GM12891 (cell line): ENCODE measurements at places on chromosomes 5 and 9.

- DNase-seq: no peak
Measured at GRCh38 chr5:96297290-96297689, 135.8 kb downstream of the PCSK1 start.

- no peak for DNase-seq
Measured at GRCh38 chr5:10478436-10478835, 36.8 kb downstream of the ROPN1L start.

DNA sequence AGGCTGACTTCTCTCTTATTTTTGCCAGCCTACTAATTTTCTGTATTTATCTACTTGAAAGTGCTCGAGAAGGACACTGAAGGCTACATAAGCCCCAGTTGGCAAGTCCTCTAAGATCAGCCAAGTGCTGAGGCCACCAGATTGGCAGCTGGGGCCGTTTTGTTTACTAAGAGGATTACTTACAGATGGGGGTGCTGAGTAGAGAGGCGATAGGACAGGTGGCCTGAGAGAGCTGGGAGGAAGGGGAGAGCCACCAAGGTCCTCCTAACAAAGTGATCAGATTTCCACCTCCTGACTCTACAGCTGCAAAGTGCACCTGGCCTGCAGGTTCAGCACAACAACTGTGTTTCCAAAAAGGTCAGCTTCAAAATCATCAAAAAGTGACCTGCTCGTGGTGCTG, 32.9 kb downstream of the FRMD3 start:
- DNase-seq: no peak

GRCh38 chr5:37886242-37886905, 46.5 kb upstream of the GDNF start:
- DNase-seq: no peak

- DNase-seq: no peak
Measured at GRCh38 chr5:72045692-72046091, 61.6 kb upstream of the MAP1B start.

DNA sequence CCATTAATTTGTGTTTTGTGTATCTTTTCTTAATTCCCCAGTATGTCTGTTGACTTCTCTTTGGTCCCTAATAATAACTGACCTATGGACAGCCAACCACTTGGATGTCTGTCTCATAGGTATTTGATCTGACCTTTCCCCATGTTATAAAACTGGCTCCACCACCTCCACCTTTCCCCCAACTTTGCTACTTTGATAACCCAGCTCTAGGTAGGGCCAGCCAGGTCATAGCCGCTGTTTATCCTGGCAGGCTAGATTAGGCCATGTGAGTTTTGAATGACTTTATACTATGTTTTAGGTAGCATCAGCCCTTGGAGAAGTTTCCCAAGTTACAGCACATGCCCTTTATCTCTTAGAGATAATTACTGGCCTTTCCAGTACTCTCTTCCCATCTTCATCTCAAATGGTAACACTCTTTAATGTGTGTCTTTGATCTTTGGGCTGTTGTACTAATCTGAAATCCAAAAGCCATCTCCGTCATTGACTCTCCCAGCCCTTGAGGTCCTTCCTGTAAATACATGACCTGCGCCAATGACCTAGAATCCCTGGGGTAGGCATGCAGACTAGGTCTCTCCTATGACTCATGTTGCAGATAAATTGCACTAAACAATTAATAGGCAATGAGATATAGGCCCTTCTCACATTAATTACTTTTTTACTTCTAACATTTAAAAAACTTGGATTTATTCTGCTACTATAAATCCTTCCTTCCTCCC, 152.6 kb downstream of the CD180 start:
- DNase-seq: no peak

GRCh38 chr9:37761511-37761910, 7.9 kb downstream of the TRMT10B start:
- DNase-seq: no peak

DNA sequence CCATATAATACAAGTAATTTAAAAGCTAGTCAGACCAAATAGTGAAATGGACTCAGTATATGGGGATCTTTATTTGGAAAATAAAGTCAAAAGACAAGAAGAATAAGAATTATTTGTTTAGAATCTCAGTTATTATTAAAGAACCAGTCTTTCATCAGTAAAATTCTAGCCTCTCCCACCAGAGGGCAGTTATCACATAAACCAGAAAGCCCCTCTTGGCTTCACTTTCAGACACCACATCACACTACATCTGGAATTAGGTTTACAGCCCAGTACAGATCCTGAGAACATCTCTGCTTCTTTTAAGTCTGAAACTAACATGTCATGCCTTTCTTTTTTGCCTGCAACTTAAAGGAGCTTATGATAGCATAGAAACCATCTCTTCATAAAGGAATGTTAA, 12.2 kb upstream of the HSPB3 start:
- peak; percentile 13 for DNase-seq
